Activated CD4-positive, alpha-beta T cell treated with anti-CD3 and anti-CD28 coated beads for 1 hour (primary cell): ENCODE measurements at places on chromosomes 11 and 22.

GRCh38 chr22:37310815-37311595, 28.7 kb downstream of the CYTH4 start:
- no peak for DNase-seq

GRCh38 chr11:67082071-67082791, 25.6 kb downstream of the RHOD start:
- DNase-seq, result no peak

GRCh38 chr11:106447631-106448191, 370.2 kb downstream of the AASDHPPT start:
- DNase-seq, result no peak

- DNase-seq, result no peak
These were observed 42.4 kb downstream of the FCHSD2 start for GRCh38 chr11:73099512-73100266.

- DNase-seq, result no peak
These were observed 10.9 kb downstream of the MTMR2 start for GRCh38 chr11:95912902-95913560.

DNA sequence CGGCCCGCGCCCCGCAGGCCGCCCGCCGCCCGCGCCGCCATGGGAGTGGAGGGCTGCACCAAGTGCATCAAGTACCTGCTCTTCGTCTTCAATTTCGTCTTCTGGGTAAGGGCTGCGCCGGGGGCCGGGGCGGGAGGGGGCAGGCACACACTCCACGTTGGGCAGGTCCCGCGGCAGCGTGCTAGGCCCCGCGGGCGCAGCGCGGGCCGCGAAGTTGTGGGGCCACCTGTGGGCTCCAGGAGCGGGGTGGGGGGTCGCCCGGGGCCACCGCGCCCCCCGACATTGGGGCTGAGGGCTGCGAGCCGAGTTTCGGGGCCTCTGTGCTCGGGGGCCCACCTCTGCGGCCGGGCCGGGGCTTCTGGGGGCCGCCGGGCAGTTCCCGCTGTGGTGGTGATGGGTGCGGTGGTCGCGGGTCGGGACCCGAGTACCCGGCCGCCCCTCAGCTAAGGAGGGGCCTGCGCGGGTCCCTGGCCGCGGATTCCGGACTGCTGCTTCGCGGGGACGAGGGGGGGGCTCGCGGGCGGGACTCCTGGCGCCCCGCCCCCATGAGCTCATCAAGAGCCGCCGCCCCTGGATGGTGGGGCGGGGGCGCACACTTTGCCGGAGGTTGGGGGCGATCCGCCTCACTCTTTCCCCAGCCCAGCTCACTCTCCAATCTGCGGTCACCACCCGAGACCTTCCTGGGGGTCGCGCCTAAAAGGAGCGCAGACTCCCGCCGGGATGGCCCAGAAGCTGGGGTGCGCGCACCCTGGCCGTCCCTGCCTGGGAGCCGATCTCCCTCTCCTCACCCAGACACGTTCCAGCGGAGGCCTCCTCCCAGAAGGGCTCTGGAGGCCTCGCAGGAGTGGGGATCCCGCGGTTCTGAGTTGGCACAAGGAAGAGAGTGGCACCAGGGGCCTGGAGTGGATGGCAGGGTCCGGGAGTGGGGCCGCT, 667 bp downstream of the CD81 start:
- peak; percentile 42 for DNase-seq

DNA sequence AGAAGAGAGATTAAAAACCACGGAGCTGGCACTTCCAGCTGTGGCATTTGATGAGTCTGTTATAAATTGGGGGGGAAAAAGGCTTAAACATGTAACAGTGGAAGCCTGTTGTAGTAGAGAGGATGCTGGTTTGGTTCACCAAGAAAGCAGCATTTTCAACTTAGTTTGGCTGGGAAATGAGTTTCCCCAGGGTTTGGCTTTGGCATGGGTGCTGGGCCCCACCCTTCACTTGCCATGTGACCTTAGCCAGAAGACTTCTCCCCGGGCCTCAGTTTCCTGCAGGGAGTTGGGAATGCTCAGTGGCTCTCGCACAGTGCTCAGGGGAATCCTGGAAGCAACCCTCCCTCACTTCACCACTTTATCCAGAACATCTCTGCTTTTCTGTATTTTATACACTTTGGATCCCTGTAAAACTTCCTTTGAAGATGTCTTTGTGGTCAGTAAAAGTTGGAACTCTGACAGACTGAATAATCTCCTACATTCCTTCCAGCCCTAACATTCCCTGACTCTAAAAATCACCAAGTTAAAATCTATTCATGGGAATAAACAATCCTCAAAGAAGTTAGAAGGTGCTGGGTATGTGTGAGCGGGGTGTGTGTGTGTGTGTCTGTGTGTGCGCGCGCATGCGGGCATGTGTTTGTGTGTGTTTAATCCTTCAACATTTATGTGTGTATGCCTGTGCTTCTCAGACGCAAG, 166.0 kb downstream of the TENM4 start:
- DNase-seq, result no peak

DNA sequence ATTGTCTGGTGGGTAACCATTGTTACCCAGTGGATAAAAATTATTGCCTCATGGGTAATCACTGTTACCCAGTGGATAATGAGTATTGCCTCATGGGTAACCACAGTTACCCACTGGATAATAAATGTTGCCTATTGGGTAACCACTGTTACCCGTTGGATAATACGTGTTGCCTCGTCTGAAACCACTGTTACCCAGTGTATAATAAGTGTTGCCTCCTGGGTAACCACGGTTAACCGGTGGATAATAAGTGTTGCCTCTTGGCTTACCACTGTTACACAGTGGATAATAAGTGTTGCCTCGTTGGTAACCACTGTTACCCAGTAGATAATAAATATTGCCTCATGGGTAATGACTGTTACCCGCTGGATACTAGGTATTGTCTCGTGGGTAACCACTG, 20.9 kb upstream of the NXPE4 start:
- DNase-seq, result no peak

DNA sequence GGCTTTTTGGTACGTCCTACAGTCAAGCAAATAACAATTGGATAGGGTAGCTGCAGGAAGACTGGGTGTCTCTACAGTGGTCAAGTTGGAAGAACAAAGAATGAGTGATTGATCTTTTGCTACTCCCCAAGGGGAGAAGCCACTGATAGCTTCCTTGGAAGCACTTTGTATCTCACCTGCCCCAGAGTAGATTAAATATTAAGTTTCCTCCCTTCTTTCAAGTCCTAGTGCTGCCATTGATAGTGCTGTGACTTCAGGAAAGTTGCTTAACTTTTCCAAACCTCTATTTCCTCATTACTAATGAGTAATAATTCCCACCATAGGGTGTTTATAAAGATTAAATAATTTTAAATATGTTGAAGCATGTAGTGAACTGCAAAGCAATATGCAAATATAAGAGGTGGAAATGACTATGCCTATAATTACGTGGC, 35.6 kb upstream of the EHF start:
- no peak for DNase-seq

DNA sequence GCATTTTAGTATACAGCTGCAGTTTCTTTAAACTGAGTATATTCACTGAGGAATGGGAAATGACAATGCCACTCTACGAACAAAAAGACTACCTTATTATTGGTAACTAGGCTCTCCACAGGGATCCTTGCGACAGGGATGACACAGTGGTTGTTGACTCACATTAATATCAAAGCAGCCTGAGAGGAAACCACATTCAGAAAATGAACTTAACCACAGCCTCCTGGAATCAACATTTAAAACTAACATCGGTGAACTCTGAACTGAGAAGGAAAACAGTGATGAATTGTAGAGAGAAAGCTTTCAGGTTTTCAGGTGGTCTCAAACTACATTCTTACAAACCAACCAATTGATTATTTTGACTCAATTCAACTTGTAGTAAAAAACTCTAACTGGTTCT, 90.3 kb upstream of the MTMR2 start:
- no peak for DNase-seq

- no peak for DNase-seq
These were observed 36.6 kb downstream of the SC5D start for GRCh38 chr11:121328967-121329679.

DNA sequence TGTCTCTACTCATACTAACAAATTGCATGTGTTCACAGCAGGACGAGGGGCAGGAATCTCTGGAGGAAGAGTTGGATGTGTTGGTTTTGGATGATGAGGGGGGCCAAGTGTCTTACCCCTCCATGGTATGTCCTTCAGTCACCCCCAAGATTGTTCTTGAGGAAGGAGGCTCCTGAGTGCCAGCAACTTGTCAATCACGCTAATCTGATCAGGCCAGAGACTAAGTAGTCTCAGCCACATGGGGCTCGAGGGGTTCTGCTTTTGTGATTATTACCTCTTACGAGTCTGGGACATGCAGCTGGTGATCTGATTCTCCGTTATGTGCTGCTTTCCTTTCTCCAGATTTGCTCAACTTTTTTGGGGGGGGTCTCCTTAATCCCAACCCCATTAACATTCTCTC, 54.3 kb downstream of the CTNND1 start:
- DNase-seq, result no peak

DNA sequence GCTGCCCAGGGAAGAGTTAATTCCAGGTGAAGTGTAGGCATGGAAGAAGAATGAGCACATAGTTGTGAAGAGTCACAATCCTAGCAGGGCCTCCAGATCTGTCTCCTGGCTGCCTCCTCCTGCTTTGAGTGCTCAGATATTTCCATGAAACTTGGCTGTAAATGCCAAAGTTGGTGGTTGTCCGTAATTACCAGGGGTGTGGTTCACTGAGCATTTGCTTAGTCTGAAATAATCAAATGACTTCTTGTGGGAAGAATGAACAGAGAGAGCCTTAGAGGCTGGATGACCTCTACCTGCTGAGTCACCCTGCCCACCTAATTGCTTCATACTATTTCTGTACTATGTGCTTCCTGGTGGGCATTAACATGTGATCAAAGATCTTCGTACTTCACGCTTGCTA, 50.9 kb downstream of the APIP start:
- no peak for DNase-seq

DNA sequence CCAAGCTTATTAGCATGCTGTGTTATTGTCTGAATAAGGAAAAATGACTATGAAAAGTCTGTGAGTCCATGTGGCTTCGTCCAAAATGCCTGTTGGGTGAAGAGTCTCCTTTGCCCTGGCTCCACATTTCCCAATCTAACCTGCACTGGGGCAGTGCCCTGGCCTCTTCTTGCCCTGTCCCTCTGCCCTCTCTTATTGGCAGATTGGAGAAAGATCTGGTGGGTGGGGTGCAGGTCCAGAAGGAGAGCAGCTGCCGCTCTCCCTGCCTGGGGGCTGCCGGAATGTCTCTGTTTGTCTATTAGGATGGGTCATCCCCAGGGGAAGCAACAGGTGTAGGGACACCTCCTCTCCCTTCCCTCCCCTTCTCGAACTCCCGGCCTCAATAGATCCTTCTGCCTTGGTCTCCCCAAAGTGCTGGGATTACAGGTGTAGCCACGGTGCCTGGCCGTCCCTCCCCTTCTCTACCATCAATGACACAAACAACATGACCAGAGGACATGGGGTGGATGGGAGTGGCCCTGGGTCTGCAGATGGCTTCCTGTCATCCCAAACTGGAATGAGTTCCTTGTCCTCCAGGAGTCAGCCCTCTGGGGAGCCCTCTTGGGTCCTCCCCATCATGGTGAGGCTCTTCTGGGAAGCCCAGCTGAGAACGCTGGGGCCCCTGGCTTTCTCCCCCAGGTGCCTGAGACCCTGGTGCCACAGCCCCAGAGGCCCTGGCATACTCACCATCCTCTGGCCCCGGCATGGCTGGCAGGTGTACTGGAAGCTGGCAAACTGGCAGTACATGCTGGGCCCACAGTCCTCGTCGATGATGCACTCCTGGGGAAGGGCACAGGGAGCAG, 40.5 kb downstream of the DKK3 start:
- DNase-seq, result no peak

GRCh38 chr11:133842730-133843129, 2.6 kb downstream of the SPATA19 start:
- DNase-seq, result no peak

DNA sequence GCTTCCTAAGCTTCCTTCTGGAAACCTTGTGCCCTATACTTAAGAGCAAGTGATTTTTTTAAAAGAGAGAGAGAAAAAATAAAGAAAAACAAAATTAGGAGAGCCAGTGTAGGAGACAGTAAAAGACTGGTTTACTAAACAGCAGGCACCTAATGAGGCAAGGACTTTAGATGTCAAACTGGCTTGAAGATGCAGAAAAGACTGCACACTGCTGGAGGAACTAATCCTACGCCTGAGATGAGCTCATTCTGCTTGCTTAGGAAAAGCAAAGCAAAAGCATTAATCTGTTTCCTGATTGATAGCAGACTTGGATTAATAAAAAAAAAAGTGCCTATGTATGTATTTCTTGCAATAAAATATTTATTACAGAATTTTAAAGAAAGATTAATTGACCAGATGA, 113.6 kb upstream of the SEZ6L start:
- DNase-seq, result no peak

GRCh38 chr11:114128399-114128798, 68.9 kb downstream of the ZBTB16 start:
- no peak for DNase-seq

GRCh38 chr11:125949271-125950177, 3.7 kb downstream of the VSIG10L2 start:
- DNase-seq, result no peak

DNA sequence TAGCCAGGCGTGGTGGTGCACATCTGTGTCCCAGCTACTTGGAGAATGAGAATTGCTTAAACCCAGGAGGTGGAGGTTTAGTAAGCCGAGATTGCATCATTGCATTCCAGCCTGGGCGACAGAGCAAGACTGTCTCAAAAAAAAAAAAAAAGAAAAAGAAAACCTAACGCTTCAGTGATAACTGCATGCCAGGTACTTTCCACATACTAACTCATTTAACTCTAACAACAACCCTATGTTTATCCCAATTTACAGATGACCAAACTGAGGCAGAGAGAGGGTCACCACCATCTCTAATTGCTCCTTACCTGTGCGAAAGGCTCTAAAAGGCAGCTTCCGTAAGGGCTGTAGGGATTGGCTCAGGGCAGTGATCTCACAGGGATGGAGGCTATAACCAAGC, 11.6 kb downstream of the PISD start:
- no peak for DNase-seq

GRCh38 chr11:86592659-86593451, 79.6 kb downstream of the ME3 start:
- peak; percentile 55 for DNase-seq
